ENCODE measurements at places on chromosomes 7 and 10. TPM values are rescaled to one million over a fixed set of nuclear protein-coding genes. Genes with fewer than 3 reads are reported as not detected.

GRCh38 chr7:157020514-157021070 is 10.1 kb upstream of the MNX1 start:
- no peak for DNase-seq

- DNase-seq: no peak
Measured at GRCh38 chr10:130686689-130687300, 550.6 kb downstream of the GLRX3 start.

DNA sequence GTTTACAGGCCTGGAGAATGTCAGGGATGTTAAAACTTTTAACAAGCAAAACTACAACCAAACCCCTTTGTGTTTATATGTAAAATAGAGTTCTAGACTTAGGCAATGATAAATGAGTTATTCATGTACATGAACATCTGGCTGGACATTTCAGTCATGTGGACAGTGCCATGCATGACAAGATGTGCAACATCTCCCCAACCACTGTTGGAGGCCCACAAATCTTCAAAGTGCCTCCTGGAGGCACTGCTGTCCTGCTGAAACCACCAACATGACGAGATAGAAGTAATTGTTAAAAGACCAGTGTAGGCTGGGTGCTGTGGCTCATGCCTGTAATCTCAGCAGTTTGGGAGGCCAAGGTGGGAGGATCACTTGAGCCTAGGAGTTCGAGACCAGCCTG is 18.4 kb downstream of the PPIA start:
- no peak for DNase-seq

- DNase-seq: no peak
Measured at GRCh38 chr7:8591289-8591688, 157.9 kb downstream of the NXPH1 start.

DNA sequence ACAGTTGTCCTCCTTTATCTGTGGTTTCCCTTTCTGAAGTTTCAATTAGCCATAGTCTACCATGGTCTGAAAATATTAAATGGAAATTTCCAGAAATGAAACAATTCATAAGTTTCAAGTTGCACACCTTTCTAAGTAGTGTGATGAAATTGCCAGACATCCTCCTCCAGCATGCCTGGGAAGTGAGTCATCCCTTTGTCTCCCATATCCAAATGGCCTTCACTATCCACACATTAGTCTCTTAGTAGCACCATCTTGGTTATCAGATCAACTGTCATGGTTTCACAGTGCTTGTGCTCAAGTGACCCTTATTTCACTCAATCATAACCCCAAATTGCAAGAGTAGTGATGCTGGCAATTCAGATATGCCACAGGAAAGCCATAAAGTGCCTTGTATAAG is 83.4 kb upstream of the PPP1R9A start:
- no peak for DNase-seq

Gene ABCC2
- 0.96 TPM for total RNA-seq

GRCh38 chr10:89159761-89160160 is 47.4 kb downstream of the CH25H start:
- DNase-seq: no peak

Gene SEPHS1
- total RNA-seq: 20.3 TPM

DNA sequence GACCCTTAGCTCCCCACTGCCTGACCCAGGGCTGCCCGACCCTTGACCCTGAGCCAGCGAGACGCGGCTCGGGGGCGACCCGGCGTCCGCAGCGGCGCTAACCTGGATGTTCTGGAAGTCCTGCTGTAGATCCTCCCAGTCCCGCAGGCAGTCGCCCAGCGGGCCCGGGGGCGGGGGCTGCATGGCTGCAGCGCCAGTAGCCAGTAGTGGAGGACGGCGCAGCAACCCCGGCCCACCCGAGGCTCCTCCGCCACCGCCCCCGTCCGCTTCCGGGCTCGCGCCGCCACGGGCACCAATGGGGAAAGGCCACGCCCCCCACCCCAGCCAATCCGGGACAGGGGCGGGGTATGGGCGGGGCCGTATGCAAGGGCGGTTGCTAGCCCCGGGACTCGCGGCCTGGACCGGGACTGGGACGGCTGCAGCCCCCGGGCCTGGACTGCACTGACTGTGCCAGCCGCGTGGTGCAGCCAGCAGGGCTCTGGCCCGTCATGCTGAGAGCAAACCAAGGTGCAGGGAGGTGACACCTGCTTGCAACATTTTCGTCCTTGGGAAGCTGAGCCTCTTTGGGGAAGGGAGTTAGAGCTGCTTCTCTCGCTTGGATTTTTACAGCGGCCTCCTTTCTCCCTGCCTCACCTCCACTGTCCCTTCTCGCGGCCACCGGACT is at the start of gene TMEM120A:
Gene TMEM120A (minus strand): TSS at position 208 of the 664 bp plus-strand sequence. CDS start 25 bp downstream, at position 183.
- DNase-seq: peak; percentile 84

Gene HOXA7
- 12.0 TPM for total RNA-seq

DNA sequence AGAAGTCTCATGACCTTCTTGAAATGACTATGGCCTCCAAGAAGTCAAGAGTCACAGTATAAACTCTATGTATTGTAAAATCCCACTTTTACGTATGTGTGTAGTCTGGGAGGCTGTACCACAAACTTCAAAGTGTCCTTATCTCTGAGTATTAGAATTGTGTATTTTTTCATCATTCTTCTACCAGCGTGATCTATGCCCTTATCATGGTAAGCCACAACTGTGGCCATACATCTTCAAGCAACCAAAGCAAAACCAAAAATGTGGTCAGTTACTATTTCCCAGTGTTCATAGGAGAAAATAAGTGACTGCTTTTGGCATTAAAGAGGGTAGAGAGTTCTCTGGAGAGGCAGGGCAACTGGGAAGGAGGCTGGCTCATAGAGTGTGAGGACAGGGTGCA is 42.8 kb downstream of the SPOCK2 start:
- no peak for DNase-seq

Gene RNF148
- 1.5 TPM for total RNA-seq

DNA sequence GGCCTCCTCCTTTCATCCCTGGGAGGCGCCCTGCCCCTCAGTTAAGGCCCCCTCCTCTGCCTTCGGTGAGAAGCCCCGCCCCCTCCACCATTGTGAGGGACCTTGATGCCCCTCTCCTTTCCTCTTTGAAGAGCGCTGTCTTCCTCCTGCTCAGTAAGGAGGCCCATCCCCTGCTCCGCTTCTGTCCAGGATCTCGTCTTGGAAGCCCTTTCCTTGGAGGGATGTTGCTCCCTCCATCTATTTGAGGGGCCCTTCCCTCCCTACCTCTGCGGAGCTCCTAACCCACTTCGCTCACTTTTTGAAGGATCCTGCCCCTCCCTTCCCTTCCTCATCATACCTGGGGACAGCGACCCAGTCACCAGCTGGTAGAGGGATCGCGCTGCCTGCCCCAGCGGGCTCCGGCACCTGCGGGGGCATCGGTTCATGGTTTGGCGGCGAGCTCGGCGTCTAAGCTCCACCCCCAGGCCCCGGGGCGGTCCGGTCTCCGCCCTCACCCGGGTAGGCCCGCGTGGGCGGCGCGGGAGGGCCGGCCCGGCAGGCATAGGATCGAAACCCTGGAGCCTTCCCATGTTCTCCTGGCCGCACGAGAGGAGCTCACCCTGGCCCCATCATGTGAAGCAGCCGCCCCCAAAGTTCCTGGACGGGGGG is 4.1 kb downstream of the KCNIP2 start:
- no peak for DNase-seq

Gene ACHE
- total RNA-seq: 7.8 TPM

Gene PTF1A
- total RNA-seq: not detected

- no peak for DNase-seq
Measured at GRCh38 chr10:123393170-123393569, 239.0 kb downstream of the BUB3 start.

Gene EFCAB10
- not detected for total RNA-seq

Gene AKR1B15
- total RNA-seq: not detected

DNA sequence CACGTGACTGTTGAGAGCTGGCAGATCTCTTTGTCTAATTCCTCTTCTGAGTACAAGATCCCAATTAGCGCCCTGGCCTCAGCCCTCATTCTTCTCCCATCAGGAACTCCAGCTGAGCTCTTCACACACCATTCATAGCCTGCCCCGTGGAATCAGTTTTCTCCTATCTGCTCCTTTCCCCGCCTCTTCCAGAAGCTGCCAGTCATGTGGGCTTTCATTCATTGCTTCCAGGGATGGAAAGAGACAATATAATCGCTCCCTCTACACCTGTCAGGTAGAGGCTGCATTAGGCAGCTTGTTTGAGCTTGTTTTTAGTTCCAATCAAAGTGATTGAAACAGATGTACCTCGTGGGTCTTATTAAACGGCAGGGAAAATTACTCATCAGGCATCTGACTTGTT is 515.8 kb downstream of the TYW1 start:
- no peak for DNase-seq

DNA sequence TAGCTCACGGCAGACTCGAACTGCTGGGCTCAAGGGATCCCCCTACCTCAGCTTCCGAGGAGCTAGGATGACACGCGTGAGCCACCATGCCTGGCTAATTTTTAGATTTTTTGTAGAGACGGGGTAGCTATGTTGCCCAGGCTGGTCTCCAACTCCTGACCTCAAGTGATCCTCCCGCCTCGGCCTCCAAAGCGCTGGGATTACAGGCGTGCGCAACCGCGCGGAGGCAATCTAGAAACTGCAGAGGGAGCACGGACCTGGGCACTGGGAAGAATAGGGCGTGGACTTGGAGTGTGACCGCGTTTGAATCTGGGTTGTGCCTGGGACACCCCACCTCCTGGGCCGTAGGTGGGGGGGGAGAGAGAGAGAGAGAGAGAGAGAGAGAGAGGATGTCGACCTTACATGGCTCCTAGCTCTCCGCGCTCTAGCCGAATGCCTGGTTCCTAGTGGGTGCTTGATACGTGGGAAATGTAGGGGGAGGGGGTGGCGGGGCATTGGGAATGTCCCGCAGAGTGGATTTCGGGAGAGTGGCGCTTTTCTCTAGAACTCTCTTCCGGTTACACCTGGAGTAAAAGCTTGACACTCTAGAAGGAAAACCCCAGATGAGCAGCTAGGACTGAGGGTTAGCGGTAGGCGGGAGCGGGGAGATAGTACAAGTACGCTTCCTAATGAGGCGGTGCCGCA is 1.2 kb upstream of the MAP3K8 start:
- DNase-seq: peak; percentile 76

GRCh38 chr7:100087055-100087750 is 1.6 kb upstream of the COPS6 start:
- DNase-seq: no peak

Gene GRID2IP
- not detected for total RNA-seq

GRCh38 chr10:72740528-72740927 is 48.6 kb downstream of the MCU start:
- no peak for DNase-seq

DNA sequence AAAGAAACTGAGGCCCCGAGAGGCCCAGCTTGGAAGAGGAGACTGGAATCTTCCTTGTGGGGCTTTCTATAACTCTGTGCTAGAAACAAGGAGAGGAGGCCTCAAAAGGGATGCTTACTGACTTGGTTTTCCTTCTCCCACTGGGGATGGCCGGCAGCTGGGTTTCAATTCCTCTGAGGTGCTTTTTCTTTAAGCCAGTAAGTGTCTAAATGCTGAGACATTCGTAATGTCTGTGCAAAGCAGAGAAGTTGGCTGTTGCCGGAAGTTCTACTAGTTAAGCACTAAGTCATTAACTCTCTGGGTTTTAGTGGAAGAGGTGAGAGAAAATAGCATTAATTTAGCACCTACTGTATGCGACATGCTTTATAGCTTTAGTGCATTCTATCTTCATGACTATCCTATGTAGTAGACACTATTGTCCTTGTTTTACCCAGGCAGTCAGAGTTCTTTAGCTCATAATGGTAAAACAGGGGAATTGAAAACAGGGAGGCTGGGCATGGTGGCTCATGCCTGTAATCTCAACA is 135.2 kb downstream of the RGS10 start:
- no peak for DNase-seq

DNA sequence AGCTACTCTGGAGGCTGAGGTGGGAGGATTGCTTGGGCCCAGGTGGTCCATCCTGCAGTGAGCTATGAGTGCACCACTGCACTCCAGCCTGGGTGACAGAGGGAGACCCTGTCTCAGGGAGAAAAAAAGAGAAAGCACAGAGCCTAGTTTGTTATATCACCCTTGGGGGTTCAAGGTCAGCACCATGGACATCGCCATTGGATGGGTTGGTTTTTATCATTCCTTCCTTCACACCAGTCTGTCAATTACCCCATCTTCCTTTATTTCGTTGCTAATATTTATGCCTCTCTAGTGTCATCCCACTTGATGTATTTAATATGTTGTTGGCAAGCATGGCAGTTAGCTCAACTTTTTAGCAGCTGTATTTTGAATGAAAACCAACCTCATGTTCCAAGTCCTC is 182.3 kb downstream of the NSUN6 start:
- DNase-seq: no peak

DNA sequence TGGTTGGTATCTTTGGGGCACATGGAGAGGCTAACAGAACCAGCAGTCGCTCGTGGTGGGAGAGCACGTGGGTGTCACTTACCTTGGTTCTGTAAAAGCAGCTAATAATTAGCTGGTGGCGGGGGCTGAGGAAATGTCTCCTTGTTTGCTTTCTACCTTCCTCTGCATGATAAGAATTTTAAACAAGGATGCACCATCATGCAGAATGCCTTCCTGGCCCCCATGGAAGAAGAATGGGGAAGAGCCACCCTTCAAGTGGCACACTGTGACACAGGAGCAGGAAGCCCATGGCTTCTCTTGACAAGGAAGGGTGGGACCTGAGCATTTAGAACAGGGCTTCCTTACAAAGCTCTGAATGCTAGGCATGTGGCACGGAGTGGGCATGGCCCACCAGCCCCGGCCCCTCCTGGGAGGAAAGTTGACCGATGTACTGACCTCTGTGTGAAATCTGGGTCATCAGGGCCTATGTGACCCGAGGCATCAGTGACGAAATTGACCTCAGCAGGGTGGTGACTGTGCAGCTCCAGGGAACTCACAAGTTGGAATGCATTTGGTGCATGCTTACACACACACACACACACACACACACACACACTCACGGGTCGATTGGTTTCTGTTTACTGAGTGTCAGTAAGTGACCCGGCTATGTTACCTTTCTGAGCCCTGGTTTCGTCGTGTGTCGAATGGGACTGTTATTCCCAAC is 116.9 kb upstream of the ANLN start:
- no peak for DNase-seq

GRCh38 chr7:111083413-111083812 is 7.5 kb upstream of the LRRN3 start:
- no peak for DNase-seq

GRCh38 chr10:58857251-58857805 is 319.1 kb upstream of the PHYHIPL start:
- DNase-seq: no peak

DNA sequence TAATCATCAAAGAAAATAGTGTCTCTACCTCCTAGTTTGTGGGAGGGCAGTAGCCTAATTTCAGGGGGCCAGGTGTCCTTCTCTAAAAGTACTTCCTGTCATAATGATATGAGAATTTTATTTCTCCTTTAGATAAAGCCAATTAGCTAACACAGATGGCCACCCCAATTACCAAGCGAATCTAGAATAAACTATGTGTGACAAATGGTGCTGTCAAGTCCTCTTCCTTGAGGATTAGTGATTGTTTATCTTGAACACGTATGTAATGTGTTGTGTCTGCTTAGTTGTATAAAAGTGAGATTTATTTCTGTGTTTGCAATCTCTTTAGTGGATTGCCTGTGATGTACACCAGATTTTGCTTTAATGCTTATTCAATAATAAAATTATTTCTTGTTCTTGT is 1120.0 kb downstream of the SORCS1 start:
- DNase-seq: no peak
